HCT116 (cell line): ENCODE measurements at places on chromosomes 5 and 9. TPM values are rescaled to one million over a fixed set of nuclear protein-coding genes. Genes with fewer than 3 reads are reported as not detected.

Gene SOX30
- total RNA-seq, result 0.27 TPM

Gene GFI1B
- 0.20 TPM for total RNA-seq

Gene PCDHB2
- not detected for total RNA-seq

Gene RCL1
- 29.9 TPM for total RNA-seq

- no peak for DNase-seq
Measured at GRCh38 chr5:96978812-96979449, 43.1 kb downstream of the LNPEP start.

GRCh38 chr5:180213657-180214207 is 4.7 kb upstream of the RASGEF1C start:
- no peak for DNase-seq
